ENCODE measurements at places on chromosomes 7 and 10.

DNA sequence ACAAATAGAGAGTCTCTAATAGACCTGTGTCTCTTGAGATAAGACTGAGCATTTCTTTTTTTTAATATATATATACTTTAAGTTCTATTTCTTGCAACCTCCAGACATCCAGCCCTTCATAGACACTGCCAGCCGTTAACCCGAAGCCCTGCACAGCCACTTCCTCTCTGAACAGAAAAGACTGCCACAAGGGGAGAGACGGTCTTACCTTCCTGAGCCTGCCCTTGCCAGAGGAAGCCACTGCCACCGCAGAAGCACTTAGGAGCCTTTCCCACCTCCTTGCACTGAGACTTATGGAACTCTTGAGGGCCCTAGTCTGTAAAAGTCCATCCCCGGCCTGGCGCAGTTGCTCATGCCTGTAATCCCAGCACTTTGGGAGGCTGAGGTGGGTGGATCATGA is 31.8 kb upstream of the PRSS1 start:
- DNase-seq, result no peak

DNA sequence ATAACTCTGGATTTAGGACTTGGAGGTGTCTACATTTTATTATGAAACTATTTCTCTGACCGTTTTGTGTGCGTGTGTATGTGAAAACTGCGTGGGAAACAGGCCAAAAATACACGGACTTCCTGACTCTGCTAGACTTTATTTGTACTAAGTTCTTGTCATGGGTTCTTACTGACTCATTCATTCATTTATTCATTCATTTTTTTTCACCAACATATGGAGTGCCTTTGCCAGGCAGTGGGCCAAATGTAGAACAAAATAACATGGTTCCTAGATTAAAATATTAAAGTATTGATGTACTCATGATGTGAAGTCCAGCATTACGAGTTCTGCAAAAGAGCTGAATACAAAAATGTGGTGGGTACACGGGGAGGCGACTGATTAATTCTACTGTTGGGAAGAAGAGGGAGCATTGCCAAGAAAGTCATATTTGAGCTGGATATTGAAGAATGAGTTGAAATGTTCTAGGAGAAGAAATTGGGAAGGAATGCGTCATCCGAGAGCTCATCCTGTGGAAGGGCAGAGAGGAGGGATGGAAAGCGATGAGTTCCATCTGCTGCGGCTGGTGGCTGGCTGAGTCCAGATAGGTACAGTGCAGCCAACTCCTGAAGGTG is 24.6 kb downstream of the CACNB2 start:
- no peak for DNase-seq

DNA sequence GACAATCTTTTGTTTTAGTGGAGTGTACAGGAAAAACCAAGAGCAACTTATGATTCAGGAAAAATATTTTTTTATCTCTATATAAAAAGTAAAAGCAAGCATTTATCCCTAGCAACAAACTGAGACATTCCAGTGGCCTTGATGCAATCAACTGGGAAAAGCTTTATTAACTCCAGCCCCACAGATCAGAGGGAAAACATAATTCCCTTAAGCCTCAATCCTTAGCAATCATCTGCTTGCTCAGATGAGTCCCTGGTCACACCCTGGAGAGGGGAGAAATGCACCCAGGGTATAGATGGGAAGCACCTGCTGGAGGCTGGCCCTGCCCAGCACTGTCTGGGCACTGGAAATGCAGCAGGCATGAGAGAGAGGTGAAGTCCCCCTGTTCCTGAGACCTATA is 636.6 kb downstream of the TNS3 start:
- DNase-seq, result no peak

DNA sequence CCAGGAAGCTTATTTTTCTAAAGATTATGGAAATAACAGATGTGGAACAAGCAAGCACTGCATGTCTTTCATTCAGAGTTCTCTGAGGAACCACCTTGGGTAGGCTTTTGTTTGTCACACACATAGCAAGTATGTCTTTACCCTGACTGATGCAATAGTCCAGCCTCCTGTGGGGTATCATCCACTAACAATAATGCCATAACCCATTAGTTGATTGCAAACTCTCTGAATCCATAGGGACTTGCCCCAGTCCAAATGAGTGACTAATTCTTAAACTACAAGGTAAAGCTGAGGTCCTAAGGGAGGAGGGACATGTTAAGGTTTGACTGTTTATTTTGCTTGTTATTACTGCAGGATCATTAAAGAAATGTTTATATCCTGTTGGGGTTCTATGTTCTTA is 151.4 kb upstream of the PRPS1L1 start:
- no peak for DNase-seq

DNA sequence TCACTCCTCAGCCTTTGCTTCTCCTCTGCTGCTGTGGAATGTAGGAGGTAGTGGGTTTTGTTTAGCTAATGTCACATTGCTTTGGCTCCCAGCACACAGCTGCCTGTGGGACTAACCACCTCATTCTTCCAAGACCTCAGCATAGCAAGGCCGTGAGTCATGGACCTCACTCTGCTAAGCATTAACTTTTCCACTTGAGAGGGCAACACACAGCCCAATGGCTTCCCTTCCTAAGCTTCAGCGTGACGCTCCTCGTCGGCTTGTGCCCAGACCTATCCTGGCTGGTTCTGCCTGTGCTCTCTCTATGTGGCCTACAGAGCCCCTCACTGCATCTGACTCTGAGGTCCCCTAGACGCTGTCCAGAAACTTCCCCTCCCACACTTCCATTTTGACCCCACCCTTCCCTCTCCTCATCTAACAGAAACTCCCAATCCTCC is 23.3 kb downstream of the MYOF start:
- no peak for DNase-seq

GRCh38 chr7:109322833-109323232 is 753.2 kb downstream of the DNAJB9 start:
- DNase-seq, result no peak

GRCh38 chr7:146146831-146147486 is 30.4 kb downstream of the CNTNAP2 start:
- DNase-seq, result no peak

Measured in activated T-helper 1 cell treated with anti-CD3 and anti-CD28 coated beads, Interleukin-2, amount 50 U/mL, for 16 hours (primary cell).